H1 (cell line): ENCODE measurements at places on chromosomes 4 and X. TPM values are rescaled to one million over a fixed set of nuclear protein-coding genes. Genes with fewer than 3 reads are reported as not detected.
A peak's percentile ranks its signal among the peaks of the same experiment; 100 is the strongest.

DNA sequence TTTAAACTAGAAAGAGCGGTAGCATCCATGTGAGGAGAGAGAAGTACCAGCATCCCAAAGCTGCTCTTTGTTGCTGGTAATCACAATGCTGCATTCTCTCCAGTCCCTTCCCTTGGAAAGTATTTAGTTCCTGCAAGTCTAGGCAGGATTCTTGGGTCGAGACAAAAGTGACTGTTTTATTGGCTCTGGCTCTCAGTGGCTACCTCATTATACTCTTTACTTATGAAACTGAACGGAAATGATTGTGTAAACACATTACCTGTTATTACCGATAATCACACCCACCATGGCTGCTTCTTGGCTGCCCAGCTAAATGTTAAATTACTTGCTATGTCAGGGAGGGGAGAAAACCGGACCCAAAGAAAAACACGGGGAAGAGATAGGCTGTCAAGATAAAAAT is 26.2 kb downstream of the ATXN3L start:
- no peaks in the 10 kb centered on the region for H3K4me1 ChIP-seq
- no peak for DNase-seq
- H3K27me3 ChIP-seq = no peaks in the 10 kb centered on the region
- H3K36me3 ChIP-seq = no peaks in the 10 kb centered on the region

DNA sequence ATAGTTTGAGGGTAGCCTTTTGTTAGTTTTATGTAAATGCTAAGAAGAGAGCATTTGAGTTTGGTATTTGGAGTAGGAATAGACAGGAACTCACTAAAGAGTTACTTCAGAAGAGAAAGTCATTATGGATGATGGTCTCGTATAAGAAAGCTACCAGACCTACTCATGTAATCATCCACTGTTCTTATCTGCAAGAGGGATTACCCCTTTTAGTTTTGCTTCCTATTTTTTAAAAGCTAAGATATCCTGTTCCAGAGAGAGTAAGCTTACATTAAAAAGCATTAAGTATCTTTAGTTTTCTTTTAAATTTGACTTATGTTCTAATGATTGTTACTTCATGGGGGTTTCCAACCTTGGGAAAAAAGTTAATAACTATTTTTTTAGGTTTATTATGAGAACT is 12.5 kb upstream of the ART3 start:
- H3K4me1 ChIP-seq = no peaks in the 10 kb centered on the region
- no peak overlapping the region for H3K4me3 ChIP-seq
- H3K27me3 ChIP-seq = no peaks in the 10 kb centered on the region
- H3K36me3 ChIP-seq = no peaks in the 10 kb centered on the region

EXOC1 gene
- total RNA-seq = 17.7 and 19.6 TPM in 2 replicates

- no peaks in the 10 kb centered on the region for H3K4me1 ChIP-seq
- DNase-seq = no peak
- no peaks in the 10 kb centered on the region for H3K27me3 ChIP-seq
- no peak overlapping the region for H3K4me3 ChIP-seq
- H3K36me3 ChIP-seq = no peaks in the 10 kb centered on the region
These were observed 10.9 kb upstream of the UBE2K start for GRCh38 chr4:39687014-39687413.

DNA sequence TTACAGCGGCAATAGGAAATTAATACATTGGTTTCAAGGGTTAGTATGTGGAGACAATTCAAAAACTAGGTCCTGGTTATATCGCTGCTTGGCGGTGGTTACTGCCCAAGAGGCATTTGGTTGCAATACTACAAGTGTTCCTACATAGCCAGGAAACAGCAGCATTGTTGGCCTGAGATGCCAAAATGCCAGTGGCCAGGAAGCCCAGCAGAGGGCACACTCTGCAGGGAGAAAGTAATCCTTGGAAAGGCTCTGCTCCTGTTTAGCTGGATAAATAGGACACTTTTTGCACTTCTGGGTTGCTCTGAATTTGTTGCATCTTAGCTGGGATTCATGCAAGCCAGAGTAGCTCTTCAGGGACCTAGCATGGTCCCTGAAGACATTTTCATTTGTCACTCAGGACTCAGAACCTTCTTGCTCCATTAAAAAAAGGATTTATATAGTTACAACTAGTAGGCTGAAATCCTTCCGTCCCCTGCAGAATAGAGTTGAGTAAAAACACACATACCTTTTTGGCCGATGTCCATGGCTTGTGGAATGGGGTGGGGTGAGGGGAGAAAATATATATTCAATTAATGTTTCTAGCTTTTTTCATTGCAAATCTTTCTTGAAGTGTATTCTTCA is 8.1 kb upstream of the GPR119 start:
- H3K4me1 ChIP-seq = no peaks in the 10 kb centered on the region
- H3K27ac ChIP-seq = no peak overlapping the region
- H3K4me3 ChIP-seq = no peak overlapping the region
- peak; percentile 3 for DNase-seq
- no peaks in the 10 kb centered on the region for H3K27me3 ChIP-seq
- H3K36me3 ChIP-seq = no peaks in the 10 kb centered on the region
